ENCODE measurements at places on chromosomes 11 and 22.

GRCh38 chr11:100902454-100903141, 215.5 kb downstream of the ARHGAP42 start:
- no peak for DNase-seq

DNA sequence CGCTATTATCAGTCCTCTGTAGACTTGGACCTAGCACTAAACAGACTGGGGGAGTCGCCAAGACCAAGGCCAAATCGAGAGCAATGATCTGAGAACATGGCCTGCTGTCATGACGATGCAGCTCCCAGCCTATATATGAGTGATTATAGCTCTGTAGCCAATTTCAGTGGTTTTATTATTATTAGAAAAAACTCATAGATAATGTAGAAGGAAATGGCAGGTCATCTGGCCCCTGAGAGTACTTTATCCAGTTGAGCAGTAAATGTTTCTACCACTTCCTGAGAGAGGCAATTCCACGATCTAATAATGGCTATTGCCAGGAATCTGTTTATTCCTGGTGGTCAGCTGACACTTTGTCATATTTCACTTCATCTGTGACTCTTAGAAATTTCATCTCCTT, 666.7 kb downstream of the OPCML start:
- DNase-seq: no peak

DNA sequence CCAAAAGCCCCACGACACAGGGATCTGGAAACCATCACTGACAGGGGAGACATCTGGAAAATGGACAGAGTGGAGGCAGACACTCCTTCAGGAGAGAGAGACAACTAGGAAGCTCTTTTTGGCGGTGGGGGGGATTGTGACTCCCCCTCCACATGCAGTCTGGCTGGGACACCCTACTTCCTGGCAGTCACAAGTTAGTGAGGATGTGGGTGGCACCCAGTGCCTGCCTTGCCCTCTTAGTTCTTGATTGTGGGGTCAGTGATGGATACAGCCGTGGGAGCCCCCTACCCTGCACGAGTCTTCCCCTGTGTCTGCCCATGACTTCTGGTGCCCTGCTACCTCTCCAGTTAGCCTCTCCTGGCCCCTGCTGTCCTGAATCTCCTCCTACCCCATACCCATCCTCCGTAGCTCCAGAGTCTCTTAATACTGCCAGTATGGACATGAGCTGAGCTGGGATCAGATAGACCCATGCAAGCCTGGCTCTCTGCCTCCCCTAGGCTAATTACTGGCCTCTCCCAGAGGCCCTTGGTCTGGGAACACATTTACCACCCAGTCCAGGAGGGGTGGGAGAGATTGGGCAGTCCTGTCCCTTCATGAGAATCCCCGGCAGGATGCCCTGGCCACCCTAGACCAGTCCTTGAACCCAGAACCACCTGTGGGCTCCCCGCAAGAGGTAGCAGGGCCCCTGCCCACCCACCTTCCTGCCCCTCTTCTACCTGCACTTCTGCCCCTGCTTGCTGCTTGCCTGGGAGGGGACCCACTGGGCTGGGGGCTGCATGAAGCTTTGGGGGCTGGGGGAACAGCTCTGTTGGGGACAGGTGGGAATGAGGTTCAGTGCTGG, 22.8 kb downstream of the RHBDD3 start:
- no peak for DNase-seq

- DNase-seq: no peak
These were observed 2.4 kb upstream of the ZP1 start for GRCh38 chr11:60864856-60865513.

DNA sequence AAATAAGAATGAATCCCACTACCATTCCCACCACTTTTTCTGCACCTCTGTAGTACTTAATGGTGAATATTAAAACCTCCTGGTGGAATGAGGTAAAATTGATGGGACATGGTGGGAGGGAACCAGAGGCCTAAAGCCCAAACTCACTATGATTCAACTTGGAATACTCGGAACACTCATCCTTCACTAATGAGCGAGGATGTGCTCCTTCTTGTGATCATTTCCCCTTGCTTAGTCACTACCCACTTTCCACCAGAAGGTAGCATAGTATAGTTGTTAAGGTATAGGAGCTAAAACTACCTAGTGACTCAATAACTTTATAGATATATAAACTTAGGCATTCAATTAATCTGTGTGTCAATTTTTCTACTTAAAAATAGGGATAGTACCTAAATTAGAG, 728.9 kb downstream of the OPCML start:
- no peak for DNase-seq

DNA sequence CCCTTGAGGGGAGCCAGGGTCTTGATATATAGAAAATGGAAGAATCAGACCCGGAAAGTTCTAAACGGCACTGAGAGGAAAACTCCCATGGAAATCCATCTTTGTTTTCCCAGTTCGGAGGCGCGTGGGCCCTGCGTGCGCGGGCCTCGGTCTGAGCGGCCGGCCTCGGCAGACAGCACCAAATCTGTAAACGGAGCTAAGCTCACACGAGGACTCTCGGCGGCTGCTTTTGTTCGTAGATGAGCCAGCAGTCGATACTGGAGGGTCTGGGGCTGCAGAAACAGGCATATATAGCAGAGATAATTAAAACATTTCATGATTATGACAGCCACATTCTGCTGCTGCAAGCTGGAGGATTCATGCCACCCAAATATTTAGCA, 68.5 kb upstream of the PPARA start:
- DNase-seq: no peak

DNA sequence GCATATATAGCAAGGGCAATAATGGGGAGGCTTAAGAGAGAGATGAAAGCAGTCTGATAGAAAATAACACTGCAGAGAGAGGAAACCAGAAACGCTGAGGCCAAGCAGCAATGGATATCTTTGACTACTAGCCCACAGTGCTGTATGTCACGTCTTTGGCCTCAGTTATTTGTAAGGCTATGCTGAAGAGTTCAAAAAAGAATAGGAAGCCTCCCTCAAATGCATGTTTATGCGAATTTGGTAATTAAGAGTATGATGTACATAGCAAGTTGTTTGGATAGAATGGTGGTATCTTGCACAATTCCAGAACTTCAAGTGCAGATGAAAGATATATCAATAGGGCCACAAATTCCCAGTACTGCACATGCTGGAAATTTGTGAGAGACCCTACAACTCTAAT, 89.2 kb downstream of the MPPED2 start:
- no peak for DNase-seq

- no peak for DNase-seq
These were observed 10.5 kb downstream of the CXCR5 start for GRCh38 chr11:118894192-118894591.

GRCh38 chr11:44320289-44320973, 10.5 kb upstream of the ALX4 start:
- no peak for DNase-seq

- no peak for DNase-seq
These were observed 48.1 kb downstream of the CYTH4 start for GRCh38 chr22:37330200-37331033.

GRCh38 chr11:10606536-10607208, 38.2 kb upstream of the LYVE1 start:
- DNase-seq: no peak

DNA sequence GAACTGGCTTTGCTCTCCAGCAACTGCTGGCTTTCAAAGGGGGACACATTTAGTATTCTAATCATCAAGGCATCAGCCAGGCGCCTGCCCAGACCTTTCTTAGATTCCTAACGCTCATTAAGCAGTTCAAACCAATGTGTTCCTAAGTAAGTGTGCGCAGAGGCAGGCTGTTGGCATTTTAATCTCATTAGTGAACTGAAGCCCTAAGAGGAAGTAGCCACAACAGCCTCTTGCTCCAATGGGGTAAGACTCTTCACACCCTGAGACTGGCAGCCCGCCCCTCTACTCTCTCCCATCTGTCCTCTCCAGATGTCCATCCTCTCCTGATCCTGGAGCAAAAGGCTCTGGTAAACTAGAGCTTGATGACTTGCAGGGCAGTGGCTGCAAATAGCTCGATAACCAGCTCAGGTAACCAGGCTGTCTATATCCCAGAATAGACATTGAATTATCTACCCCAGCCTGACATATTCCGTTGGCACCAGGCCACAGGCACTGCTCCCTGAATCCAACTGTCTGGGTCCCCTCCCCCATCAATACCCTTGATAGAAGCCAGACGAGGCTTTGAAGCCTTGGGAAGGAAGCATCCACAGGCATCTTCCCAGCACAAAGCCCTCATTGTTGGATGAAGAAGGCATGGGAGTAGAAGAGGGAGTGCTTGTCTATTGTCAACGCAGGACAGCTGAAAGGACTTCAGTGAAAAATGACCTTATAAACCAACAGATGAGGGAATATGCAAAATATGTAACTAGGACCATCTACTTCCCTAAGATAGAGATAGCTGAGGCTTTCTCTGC, 321.1 kb downstream of the TENM4 start:
- DNase-seq: no peak

- DNase-seq: no peak
These were observed 98.3 kb upstream of the CHRM4 start for GRCh38 chr11:46489656-46490560.

DNA sequence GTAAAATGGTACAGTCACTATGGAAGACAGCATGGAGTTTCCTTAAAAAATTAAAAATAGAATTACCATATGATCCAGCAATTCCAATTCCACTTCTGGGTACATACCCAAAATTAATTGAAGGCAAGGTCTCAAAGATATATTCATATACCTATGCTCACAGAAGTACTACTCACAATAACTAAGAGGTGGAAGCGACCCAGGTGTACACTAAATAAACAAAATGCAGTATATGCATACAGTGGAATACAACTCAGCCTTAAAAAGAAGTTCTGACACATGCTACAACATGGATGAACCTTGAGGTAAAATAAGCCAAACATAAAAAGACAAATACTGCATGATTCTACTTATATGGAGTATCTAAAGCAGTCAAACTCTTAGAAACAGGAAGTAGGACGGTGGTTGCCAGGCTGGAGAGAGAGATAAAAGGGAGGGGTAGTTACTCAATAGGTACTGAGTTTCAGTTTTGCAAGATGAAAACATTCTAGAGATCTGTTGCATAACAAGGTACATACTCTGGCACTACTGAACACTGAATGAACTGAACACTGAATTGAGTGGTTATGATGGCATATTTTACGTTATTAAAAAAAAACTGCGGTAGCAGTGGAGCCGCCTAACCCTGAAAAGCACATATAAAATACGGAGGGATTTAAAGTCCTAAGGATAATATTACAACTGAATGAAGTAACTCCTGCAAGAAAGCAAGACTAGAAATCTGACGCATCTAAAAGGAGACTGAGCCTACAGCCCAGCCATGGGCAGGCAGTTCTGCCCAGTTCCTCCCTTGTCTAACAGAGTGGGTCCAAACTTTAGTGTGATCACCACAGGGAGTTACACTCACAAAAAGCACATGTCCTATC, 12.8 kb downstream of the DGCR2 start:
- DNase-seq: peak; percentile 34

DNA sequence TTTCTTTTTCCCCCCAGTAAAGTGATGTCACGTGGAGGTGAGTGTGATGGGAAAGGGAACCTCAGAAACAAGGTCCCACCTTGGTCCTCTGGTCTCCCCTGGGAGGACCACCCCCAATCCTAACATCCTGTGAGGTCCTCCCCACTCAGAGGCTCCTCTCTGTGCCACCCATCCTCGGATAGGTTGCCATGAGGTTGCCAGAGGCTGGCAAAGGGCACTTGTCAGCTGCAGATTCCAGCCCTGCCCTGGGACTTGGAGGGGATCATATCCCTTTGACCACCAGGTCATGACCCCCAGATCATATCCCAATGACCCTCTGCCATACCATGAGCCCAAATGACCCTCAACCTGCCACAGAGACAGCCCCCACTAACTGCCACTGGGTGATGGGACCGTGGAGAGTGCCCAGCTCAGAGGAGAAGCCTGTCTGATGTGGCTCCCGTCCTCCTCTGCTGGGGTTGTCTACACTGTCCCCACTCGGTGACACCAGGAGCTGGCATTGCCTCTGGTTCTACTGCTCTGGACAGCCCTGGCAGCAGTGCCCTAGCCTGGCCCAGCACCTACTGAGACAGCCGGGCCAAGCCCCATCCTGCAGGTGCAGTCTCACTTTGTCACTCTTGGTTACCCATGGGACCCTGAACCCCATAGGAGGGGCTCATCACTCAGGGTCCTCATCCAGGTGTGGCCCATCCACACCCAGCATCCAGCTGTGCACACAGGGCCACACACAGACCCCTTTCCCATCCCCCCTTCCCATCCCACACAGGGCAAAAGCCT, 90.2 kb upstream of the KCNQ1OT1 start:
- no peak for DNase-seq

DNA sequence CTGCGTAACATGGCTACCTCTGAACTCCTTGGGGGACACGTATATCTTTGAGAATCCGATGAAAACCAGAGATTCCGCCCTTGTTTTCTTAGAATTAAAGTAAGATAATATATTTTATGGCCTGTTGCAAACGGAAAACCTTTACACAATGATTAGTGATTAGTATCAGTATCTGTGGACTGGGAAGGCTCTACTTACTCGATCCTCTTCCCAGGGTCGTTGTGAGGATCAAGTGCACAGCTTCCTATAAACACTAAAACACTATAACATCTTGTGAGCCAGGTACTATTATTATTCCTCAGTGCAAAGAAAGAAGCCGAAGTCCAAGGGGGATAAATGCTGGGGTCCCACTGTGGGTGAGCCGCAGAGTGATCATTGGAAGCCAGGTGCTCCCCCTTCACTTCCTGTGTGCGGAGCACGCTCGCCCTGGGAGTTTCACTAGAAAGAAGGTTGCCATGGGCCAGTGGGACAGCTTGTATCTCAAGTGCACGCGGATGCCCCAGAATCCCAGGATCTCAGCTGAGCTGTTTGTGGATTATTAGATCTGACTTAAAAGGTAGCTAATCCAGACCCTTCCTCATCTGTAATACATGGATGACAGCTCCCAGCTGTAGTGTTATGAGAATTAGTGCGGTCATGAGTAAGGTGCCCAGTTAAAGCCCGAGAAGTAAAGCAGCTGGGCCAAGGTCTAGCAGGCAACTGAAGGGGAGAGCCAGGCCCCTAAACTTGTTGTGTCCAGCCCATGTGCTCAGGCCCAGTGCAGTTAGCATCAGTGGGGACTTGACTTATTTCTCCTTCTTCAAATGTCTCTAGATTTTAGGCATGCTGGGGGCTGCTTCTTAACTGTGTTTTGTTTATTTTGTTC, 839 bp downstream of the CBY1 start:
- DNase-seq: no peak

DNA sequence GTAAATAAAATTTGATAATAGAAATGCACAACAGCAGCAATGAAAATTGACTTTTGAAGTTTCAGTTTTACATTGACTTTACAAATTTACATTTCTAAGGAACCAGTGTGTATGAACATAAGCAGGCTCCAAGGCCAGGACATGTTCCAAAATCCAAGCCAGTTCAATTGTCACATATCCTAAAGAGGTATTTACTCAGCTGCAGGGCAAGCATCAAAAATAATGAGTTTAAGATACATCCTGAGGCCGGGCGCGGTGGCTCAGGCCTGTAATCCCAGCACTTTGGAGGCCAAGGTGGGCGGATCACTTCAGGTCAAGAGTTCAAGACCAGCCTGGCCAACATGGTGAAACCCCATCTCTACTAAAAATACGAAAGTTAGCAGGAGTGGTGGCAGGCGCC, 39.0 kb upstream of the AKIP1 start:
- no peak for DNase-seq

DNA sequence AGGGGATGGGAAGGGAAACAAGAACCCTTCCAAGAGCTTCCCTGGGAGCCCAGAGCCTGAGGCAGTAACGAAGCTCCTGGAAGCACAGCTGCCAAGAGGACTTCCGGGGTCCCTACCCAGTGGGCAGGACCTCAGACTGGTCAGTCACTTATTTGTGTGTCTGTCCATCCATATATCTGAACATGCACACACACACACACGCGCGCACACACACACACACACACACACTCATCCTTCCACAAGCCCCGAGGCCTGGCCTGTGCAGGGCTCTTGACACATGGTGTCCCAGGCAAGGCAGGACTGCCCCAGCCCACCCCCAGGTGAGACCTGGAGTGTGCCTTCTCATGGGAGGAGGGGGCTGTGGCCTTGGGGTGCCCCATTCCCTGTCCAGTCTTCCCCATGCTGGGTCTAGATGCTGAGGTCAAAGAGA, 44.9 kb downstream of the IGLL5 start:
- no peak for DNase-seq
